ENCODE measurements at places on chromosomes 3 and 15.

DNA sequence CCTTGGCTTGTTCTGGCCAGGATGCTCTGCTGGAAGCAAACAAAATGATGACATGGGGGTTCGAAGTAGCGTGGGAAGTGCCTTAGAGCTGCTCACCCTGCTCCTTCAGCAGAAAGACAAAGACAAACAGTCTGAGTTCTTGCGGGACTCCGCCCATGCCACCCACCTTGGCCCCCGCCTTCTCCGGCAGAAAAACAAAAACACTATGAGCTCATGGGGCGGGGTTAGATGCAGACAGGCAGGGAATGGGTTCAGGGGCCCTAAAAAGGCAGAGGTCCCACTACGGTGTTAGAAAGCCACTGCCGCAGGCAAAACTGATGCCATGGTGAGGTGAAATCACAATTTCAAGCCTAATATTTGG lies 9.7 kb upstream of the NCKIPSD start:
- peak; percentile 64 for DNase-seq

DNA sequence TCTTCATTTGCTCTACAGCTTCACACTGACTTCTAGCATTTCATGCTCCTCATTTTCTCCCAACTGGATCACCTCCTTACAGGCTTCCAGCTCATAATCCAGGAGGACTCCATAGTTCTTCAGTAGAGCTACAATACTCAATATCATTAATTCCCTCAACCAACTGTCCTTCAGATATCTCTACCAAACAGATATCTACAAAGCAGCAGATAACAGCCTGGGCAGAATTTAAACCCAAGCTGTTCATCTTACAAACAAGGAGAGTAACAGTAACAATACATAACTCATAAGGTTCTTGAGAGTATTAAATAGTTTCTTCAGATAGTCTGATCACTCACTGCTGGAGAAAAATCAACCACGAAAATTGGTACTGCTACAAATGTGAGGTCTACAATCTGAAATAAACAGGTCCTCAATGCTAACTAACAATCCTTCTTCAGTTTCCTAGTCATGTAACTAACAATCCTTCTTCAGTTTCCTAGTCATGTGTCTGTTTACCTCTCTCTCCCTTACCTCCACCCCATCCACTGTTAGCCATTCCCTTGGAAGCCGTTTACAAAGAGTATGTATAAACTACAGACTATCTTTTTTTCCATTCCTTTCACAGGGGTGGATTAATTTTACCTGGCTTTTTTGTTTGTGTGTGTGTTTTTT lies 5.0 kb downstream of the PEAK1 start:
- DNase-seq, result no peak

- no peak for DNase-seq
These were observed 3.6 kb downstream of the CHSY1 start for GRCh38 chr15:101248274-101248673.

GRCh38 chr3:125107861-125108567 lies 52.2 kb upstream of the HEG1 start:
- DNase-seq, result peak; percentile 82

GRCh38 chr3:78888635-78889034 lies 879.2 kb downstream of the ROBO1 start:
- DNase-seq, result no peak

GRCh38 chr3:123392871-123393620 lies 55.8 kb downstream of the ADCY5 start:
- no peak for DNase-seq

- no peak for DNase-seq
These were observed 3.5 kb upstream of the CCDC80 start for GRCh38 chr3:112644453-112644852.

- no peak for DNase-seq
These were observed 22.1 kb downstream of the PHC3 start for GRCh38 chr3:170159459-170159858.

DNA sequence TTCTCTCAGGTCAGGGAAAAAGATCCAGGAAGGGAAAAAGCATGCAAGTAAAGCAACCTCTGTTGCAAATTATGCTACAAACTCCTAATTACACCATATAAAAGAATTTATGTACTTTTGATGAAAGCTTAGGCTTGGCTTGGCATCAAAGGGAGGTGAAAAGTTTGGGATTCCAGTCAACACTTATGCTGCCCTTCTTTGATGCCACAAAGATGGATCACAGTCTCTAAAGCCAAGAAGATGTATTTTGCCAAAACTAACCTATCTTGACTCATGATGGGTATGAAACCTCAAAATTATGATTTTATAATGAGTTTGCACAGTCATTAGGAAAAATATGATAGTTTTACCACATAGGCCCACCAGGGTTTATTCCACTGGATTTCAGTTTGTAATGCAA lies 101.0 kb upstream of the CCDC80 start:
- no peak for DNase-seq

GRCh38 chr3:162491952-162492351 lies 995.3 kb downstream of the OTOL1 start:
- DNase-seq, result peak; percentile 54

DNA sequence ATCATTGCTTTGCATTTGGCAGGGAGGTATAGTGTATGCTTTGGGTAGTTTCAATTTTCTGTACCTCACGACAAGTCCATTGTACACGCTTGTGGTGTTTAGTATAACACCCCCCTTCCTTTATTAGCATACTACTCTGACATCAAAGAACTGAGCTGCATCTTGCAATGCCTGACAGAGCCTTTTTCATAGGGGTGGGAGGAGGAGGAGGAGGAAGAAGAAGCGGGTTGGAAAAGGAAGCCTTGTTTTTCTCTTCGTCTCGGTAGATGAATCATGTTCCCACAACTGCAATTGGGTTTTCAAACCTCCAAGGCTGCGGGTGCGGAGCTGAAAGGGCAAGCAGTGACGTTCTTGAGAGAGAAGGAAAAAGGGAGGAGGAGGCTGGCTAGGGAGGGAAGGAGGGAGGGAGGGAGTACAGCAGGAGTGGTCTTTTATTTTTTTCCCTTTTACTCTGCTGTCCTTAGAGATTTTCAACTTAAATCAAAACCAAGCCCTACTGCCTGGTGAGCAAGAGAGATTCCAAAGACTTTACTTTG lies 175.7 kb downstream of the KLHL25 start:
- peak; percentile 96 for DNase-seq

DNA sequence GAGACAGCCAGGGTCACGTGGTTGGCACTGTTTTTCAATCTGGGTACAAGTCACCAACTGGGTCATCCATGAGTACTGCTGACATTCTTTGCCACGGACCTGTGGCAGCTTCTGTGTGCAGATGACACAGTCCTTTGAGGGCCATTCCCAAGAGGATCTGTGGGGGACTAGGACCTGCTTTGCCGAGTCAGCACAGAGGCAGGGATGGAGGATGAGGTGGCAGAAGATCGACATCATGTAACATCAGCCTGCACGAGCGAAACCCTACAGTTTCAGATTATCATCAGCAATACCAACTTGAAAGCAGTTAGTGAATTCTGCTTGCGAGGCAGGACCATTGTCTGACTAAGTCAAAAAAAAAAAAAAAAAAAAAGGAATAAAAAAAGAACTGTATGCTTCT lies 227.7 kb downstream of the FOXP1 start:
- no peak for DNase-seq

- peak; percentile 78 for DNase-seq
These were observed 2.9 kb upstream of the NME9 start for GRCh38 chr3:138332472-138333073.

- no peak for DNase-seq
These were observed 669.8 kb upstream of the ARPP21 start for GRCh38 chr3:34969513-34969912.

DNA sequence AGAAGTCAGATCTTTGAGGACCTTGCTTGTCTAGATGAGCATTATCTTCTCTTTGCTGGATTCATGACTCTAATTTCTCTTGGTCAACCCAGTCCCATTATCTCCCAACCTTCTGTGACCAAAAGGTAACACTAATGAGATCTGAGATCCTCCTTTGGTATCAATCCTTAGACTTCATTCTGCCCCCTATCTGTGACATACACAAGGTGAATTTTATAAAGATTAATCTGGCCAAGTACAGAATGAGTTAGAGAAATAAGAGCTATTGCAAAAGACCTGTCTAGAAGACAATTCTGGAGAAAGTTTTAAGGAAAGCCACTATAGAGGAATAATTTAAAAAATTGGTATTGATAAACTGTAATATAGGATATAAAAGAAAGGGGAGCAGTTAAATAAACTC lies 113.8 kb upstream of the KCNMB2 start:
- no peak for DNase-seq

DNA sequence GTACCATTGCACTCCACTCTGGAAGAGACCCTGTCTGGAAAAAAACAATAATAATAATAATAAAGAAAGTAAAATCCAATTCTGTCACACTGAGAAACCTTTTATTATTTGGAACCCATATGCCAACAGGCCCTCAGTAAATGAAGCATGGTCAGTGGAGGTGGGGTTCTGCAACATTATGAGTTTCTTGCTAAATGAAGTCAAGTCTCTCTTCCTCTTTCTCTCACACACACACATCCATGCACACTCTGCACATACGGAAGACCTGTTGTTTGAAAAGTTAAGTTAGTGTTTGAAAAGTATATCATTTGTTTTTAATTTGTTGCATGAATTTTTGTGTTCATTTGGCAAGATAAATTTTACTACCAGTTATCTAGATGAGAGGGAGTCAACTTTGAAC lies 27.8 kb downstream of the GAP43 start:
- no peak for DNase-seq

DNA sequence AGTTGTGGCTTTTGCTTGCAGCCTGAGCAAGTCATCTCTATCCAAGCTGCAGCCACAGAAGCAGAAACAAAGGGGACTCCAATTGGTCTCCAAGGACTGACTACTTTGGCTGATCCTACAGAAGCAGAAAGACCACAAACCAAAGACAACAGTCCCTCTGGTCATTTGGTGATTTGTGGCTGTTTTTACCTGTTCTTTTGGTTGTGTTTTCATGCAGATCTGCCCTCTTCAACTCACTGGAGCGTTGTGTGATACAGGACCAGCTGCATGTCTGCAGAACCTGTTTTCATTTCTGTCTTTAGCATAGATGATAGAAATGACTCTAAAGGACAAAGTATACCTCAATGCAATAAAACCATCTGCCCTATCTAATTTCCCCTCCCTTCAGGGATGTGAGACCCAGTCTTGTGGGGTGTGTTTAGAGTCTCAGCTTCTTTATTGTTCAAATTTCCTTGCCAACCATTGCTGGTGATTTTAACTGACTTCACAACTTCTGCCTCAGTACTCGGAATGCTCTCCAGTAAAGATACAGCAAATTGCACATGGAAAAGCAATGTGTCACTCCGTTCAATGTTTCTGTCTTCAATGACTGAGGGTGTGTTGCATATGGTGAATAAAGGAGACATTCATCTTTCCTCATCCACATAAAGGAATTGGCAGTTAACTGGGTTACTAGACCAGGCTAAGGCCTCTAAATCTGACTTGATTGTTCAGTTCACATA lies 48.9 kb upstream of the SLC7A14 start:
- no peak for DNase-seq

DNA sequence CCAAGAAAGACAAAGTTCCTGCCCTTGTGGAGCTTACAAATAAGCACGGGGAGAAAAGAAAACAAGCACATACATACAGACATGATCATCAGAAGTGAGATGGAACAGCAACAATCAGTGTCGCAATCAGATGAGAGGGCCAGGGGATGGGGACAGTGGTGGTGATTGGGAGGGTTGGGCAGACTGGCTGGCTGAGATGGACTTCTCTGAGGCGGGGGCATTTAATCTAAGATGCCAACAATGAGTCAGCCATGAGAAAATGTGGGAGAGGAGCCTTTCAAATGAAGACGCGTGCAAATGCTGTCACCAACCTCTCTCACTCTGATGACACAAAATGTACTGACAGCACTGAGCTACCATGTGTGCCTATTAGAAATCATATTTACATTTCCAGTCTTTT lies 81.4 kb downstream of the NCEH1 start:
- DNase-seq, result peak; percentile 53

GRCh38 chr15:65883571-65883970 lies 14.3 kb downstream of the RAB11A start:
- no peak for DNase-seq

DNA sequence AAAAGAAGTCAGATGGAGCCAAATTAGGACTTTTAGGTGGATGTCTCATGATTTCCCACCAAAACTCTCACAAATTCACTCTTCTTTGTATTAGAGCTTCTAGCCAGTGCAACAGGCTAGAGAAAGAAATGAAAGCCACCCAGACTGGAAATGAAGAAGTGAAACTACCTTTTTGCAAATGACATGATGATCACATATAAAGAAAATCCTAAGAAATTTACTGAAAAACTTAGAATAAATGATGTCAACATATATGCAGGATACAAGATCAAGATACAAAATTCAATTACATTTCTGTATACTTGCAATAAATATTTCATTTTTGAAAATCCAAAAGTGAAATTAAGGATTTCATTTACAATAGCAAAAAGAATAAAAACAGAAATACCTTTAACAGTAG lies 110.8 kb downstream of the LRIG1 start:
- no peak for DNase-seq

GRCh38 chr3:170100944-170101343 lies 63.1 kb downstream of the GPR160 start:
- DNase-seq, result no peak

All from adipocyte (in vitro differentiated cells).